ENCODE measurements at places on chromosomes 1 and 21.

- no peak for DNase-seq
These were observed 210.9 kb downstream of the TRABD2B start for GRCh38 chr1:47786316-47786715.

DNA sequence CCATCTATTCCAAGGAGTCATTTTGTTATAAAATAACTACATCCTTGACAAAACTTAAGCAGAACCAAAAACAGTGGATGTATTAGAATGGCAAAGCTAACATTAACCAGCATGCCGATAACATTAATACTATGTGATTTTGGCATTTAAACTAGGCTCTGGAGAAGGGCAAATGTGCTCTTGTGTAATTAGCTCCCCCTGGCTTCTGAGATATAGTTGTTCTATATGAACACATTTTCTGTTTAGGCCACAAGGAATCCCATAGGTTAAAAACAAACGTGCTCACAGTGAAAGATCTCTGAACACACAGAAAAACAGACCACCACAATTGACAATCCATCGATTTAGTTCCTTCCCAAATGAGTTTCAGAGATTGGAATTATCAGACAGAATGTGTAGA lies 57.4 kb upstream of the TARS2 start:
- DNase-seq: peak; percentile 9

- no peak for DNase-seq
These were observed 18.6 kb downstream of the MKNK1 start for GRCh38 chr1:46585312-46585938.

DNA sequence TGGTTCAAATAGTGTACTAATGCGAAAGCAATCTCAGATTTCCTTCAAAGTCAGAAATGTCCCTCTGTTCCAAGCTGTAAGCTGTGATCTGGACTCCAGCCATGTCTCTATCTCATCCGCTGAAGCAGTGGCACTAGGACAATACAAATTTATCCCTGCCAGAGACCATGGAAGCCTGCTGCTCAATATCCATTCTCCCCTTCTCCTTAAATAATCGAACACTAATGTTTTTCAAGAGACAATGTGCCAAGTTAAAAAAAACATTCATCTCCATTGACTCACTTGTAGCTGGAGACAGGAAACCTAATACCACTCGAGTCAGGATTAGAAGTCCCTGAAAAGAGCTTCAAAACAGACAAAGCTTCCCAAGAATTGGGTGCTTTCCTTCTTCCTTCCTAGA lies 38.5 kb upstream of the PGBD5 start:
- DNase-seq: peak; percentile 3

DNA sequence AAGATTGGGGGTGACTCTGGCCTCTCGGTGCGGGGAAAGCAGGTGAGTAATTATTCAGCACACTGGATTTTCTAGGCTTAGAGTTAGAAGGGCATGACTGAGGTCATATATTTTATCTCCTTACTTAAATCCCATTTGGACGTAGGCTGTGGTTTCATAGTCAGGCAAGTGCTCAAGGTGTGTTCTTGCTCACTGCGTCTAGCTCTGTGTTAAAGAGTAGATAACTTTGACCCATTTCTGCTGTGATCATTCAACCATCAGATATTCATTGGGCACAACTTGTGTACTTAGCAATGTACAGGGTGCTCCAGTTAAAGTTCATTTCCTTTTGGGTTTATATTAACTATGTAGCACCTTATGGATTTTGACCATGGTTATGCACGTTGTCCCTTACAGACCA lies 14.6 kb downstream of the PFKFB2 start:
- no peak for DNase-seq

GRCh38 chr1:47231301-47232186 lies 481 bp downstream of the TAL1 start:
- DNase-seq: no peak

GRCh38 chr1:244980605-244981004 lies 116.3 kb upstream of the HNRNPU start:
- DNase-seq: no peak

GRCh38 chr1:186834399-186834958 lies 5.7 kb downstream of the PLA2G4A start:
- DNase-seq: no peak

DNA sequence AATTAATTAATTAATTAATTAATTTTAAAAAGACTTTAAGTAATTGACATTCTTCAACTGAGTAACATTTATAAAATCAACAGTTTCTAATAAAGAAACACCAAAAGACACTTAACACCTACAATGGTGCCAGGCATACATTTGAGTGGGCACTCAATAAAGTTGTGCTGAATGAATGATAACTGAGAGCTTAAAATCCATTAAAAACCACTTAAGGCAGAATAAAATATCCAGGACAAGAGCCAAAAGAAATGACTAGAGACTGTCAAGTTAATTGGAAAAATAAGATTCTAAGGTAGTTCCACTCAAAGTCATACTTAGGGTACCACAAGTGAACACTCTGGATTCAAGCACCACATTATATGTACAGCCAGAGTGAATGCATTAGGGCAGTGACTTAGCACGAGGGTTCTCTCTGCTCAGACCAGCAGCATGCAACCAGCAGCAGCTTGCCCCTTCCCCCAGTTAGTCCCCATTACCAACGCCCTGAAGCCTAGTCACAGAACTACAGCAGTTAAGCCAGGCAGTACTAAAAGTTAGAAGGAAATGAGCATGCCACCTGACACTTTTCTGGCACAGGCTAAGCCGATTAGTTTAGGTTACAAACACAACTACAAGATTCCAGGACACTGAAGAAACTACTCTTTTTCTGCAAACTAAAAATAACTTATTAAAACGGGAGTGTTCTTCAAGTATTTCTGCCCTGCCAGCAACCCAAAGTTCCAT lies 46.5 kb downstream of the LUZP1 start:
- no peak for DNase-seq

GRCh38 chr1:30743584-30744059 lies 14.0 kb downstream of the LAPTM5 start:
- peak; percentile 7 for DNase-seq

DNA sequence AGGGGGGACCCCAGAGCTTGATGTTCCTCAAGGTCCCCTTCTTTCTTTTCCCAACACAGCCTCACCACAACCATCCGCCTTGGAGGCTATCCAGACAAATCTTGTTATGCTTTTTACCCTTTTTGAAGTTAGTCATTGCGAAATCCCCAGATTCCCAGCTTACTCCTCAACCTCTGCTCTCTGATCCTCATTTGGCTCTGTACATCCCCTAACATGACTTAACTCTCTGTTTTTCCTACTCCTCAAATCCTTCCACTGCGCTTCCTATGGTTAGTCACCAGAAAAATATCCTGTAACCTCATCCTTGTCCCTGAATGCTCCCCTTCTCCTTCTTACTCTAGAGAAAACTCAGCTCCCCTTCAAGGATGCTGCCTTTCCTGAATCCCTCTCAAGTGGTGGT lies 189.1 kb upstream of the POU3F1 start:
- no peak for DNase-seq

DNA sequence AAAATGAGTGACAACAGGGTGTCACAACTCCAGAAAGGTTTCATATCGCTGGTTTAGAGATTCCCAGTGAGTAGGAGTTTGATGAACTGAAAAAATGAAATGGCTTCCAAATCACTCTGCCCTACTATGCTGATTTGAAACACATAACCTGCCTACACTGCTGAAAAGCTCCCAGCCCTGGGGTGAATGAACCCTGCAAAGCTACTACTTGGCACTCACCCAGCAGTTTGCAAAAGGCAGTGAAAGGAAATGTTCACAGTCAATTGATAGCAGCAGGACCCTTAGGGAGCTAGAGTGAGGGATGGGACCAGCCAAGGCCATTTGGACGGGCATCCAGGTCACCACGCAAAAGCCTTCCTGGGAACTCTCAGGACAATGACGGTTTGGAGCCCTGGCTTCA lies 44.4 kb upstream of the SRP9 start:
- DNase-seq: peak; percentile 16

DNA sequence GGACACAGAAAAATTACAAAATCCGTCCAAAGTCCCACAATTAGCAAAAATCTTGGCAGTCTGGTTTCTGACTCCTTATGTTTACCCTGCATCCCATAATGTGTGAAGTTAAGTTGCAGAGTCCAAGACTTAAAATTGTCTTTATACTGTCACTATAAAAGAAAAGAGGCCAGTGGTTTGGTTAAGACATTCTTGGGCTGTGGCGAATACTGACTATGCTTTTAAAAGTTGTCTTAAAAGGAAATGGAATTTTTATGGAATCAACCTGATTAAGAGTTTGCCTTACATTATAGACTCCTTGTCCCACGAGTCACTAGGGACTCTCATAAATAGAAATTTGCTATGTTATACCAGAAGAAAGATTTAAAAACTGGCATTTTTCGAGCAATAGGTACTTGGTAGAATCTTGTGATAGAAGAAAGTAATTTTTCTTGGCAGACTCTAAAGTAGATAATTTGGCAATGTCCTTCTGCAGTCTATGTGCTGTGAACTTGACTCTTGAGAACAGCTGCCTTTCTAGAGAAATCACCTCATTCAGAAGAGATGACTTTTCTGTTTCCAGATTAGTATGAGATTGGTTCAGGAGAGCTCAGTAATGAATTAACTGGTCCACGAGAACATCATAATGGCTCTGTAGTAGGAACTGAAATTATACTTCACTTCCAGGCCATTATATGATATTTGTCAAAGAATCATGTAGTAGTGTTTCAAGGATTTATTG lies 31.8 kb downstream of the NTNG1 start:
- DNase-seq: no peak

GRCh38 chr1:207081088-207081487 lies 7.6 kb upstream of the C4BPB start:
- no peak for DNase-seq

- DNase-seq: no peak
These were observed 4.2 kb downstream of the TMEM51 start for GRCh38 chr1:15157524-15158399.

- peak; percentile 57 for DNase-seq
These were observed 1.2 kb downstream of the ATP2B4 start for GRCh38 chr1:203627851-203628200.

DNA sequence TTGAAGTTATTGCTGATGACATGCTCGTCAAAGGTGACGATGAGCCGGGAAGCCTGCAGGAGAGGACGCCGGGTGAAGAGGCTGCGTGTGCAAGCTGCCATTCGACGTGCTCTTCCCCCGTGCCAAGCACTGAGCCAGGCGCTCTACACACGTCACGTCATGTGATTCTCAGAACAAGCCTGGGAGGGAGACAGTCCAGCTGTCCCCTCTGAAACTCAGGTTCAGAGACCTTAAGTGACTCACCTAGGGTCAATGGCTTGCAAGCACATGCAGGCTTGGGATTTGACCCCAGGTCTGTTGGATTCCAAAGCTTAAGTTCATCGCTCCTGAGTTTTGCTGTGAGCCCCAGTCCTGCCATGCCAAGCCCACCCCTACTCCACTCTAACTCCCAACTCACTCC lies 57.1 kb downstream of the RAP1GAP start:
- no peak for DNase-seq
